ENCODE measurements at places on chromosomes 7 and 10.

GRCh38 chr10:110011681-110012080 is 3.9 kb downstream of the ADD3 start:
- no peak for DNase-seq

DNA sequence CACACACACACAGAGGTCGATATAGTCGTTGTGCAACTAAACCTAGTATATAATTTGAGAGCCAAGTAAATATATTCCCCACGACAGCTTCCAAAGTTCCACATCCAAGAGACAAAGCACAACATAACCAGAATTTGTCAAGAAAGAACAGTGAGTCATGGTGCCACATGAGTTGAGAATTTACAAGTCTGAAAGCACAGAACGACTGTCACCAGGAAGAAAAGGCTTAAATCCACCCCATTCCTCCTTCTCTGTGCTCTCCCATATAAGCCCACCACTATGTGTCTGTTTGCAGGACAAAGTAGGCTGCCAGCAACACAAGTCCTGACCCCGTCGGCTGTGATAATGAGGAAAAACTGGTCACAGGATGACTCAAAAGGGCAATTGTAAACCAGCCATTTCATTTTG is 32.8 kb downstream of the GSAP start:
- DNase-seq: no peak

DNA sequence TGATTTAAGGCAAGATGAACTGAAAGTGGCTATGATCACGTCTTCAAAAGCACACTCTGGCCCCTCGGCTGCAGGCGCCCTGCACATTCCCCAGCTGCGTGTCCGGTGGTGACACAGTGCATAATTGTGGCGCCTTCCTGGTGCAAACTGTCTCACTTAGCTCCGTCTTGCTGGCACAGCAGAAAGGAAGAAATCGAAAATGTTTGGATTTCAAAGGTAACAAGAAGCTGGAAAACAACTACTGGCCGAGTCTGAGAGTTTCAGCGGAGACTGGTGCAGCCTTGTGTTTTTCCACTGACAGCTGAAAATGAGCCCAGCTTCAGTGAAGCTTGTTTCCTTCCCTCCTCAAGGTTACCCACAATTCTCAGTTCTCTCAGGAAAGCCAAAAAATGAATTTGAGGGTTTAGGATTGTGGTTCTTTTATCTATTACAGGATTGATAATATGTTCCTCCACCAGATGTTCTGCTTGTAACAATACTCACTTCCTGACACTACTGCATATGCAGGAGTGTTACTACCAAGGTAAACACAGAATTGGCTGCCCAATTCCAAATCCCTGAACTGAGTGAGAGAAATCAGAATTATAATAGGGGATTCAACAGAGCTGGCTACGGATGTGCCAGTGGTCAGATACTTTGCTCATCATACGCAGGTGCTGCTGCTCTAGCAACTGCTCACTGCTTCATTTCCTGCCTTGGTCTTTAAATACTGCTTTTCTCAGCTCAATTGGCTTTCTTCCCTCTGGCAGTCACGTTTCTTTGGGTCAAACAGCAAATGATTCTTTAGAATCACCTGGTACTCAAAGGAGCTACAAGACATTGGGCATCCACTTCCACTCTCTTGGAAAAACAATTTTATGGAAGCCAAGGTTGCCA is 63.7 kb downstream of the TRUB1 start:
- no peak for DNase-seq

DNA sequence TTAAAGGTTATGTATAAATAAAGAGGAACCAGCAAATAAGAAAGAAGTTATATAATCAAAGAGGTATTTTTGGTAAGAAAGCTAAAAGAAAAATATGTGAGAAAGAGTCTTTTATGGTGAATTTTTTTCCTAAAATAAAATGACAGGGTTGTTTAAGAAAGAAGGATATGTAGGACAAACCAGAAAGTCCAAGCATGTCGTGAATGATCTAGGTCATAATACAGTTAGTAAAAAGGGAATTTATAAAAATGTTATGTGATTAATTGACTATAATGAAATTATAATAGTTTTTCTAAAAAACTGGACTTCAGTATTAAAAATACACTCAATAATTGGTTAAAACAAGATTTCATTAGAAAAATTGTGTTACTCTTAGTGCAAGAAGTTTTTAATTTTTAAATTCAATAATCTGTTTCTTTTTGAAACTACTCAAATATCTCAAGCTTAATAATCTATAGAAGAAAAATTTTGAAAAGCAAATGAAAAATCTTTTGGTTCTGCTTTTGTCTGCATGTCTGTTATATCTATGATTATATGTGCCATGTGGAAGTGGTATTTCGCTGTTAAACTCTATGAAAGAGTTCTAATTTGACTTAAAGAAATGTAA is 23.3 kb downstream of the AVL9 start:
- peak; percentile 1 for DNase-seq

DNA sequence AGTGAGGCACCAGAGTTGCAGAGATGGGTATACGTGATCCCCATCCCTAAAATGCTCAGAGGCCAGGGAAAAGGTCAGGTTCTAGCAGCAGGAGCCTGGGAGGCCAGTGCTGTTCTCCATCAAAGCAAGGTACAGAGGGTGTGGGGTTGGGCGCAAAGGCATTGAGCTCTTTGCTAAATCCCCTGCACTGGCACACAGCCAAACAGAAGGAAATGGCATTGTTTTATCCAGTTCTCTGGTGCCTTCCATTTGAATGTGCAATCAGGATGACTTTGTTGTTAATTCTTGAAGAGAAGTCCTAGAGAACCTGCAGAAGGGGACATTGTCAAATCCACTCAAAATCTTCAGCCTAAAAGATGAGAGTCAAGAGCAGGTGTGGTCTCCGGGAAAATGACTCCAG is 111.3 kb upstream of the CHST15 start:
- DNase-seq: no peak

GRCh38 chr7:116843378-116843777 is 19.0 kb upstream of the CAPZA2 start:
- no peak for DNase-seq

GRCh38 chr7:112080441-112080840 is 125.8 kb downstream of the DOCK4 start:
- DNase-seq: no peak

DNA sequence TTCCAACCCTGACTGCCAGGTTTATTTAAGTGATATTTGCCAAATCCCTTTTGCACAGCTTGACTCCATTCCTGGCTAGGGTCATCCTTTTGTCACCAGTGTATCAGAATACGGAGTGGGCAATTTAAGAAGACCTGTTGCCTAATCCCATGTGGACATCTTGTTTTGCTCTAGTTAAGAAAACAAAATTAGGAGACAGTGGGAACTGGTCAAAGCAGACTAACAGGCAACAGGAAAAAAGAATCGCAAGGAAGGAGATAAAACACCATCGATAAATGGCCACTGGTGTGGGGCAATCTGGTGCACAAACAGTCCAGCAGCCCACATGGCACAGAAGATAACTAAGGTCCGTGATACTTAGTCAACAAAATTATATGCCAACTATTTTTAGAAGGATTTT is 21.4 kb downstream of the KDM7A start:
- DNase-seq: no peak

DNA sequence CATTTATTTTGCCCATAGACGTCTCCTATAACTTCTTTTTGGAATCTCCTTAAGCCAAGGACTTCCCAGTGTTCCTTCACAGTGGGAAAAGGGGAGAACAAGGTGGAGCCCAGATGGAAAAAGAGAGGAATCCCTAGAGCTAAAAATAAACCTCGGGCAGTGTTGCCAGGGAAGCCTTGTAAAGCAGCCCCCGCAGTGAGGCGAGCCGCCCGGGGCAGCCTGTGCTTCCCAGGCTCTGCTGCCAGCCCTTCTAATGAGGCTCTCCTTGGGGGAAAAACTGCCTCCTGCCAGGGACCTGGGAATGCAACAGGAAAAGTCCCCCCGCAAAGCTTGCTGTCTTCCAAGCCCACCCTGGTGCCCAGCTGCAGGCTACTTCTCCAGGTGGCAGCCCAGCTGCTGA is 71.7 kb downstream of the SH3PXD2A start:
- no peak for DNase-seq

DNA sequence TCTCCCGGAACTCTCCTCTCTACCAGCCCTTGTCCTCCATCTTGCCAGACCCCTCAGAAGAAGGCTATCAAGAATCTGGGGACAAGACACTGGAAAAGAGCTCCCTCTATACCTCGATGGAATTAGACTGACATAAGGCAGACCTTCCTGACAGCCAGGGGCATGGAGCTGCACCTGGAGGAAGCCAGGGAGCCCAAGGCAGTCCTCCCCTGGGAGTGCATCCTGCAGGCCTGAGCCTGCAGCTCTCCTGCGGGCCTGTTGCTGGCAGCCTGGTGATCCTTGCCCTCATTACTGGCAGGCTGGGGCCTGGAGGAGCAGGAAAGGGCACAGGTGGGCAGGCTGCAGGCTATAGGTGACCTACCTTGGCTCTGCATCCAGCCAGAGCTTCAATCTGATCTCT is 323.4 kb downstream of the GRID1 start:
- no peak for DNase-seq

DNA sequence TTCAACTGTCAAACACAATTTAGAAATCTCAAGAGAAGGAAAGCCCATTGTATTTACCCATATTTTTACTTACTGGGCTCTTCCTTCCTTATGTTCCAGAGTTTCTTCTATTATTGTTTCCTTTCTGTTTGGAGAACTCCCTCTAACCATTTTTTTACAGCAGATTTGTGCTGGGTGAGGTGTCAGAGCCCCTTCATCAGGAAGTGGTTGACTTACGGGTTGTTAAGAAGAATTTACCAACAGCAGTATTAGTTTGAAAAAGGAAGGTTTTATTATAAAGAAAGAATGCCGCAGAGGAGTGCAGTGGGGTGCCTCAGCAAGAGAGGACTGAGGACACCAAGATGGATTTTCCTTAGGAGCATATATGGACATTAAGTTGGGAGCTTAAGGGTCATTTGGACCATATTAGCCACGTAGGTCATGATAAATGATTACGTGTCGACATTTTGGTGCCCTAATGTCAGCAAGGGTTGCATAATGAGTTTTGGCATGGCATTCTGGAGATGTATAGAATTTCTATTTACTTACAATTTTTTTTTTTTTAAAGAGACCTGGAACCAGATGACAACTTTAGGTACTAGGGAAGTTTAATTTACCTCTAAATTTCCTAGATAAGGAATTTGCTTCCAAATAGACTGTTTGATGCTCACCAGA is 6.3 kb upstream of the TBATA start:
- no peak for DNase-seq

DNA sequence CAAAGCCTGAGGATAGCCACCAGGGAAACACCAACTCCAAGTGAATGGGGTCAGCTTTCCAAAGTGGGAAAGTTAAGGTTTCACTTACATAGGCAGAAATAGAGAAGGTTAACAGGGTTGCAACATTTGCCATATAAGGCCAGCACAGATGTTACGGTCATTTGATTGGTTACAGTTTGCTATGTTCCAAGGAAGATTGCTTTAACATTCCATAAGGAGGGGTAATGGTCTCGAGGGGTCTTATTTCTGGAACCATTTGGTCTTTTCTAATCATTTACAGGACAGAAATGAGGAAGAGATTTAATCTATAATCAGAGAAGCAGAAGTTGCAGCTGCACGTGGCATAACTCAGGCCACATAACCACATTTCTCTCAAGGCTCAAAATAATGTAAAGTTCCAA is 679.4 kb upstream of the C7orf33 start:
- no peak for DNase-seq

DNA sequence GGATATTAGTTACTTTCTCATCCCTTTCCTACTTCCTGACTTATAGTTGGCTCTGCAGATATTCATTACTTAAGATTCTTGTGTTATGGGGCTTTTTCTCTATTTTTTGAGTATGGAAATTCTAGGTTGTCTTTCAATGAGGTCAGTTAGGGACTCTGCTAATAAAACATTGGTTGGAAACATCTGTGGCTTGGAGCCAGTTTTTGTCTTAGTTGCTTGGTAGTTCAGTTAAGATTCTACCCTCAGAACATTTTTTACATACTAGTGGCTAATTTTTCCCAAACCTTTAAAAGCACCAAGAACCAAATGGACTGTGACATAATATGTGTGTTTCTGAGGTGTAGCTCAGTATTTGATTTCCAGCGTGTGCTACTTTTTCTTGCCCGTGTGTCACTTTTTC is 305.6 kb upstream of the FZD1 start:
- DNase-seq: no peak

GRCh38 chr7:123548406-123548805 is 9.2 kb downstream of the NDUFA5 start:
- DNase-seq: no peak

DNA sequence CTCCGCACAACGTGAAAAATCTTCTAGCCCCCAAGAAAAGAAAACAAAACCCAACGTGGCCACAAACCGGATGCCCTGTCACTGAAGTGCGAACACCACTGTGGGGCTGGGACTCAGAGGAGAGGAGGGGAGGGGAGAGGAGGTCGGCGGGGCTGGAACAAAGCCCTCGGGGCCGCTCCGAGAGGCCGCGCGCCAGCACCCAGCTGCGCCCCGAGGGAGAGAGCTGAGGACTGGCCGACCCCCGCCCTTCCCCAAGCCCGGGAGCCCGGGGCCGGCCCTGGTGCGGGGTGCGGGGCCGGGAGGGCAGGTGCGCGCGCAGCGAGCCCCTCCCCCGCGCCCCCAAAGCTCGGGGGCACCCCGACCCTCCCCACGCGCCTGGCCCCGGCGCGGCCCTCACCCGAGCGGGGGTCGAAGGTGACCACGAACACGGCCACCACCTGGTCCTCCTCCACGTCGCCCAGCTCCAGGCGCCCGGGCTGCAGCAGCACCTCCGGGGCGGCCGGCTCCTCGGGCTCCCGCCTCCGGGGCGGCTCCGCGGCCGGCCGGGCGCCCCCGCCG is 398 bp downstream of the DENND11 start:
- DNase-seq: peak; percentile 28

DNA sequence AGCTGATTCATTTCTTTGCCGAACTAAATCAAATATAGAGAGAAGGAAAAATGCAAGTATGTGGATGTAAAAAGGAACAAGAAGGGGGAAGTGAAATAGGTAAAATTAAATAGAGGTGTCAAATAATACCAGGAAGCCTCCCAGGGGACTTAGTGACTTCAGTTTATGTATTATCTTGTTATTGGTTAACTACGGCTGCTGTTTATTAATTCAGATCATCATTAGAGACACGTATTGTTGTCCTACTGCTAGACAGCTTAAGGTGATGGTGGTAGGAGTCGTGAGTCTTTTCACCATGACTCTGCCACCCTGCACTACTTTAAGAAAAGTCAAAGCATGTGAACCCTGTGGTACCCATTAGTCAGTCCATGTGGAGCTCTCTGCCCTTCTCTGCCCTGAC is 289.1 kb downstream of the PRKG1 start:
- DNase-seq: no peak

DNA sequence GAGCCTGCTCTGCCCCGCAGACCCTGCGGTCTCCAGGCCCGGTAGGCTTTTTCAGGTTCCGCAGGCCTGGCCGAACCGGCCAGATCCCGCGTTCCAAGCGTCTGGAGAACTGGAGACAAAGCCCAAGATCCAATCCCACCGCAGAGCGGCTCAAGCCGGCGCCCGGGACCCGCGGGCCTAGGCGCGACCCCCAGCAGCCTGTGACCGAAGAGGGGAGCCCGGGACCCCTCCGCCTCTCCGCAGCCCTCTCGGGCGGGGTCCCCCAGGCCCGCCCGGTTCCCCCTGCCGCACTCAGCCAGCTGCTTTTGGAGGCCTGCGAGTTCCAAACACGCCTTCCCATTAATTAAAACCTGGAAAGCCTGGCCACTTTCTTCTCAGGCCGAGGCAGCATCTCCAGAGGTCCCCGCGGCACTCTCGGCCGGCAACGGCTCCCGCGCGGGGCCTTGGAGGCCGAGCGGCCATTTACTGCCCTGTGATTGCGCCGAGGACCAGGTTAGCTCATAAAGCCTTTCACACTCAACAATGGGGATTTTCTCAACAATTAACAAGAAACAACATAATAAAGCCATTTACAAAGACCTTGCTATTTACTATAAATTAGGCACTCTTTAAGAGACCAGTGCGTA is 16.7 kb downstream of the SKIDA1 start:
- DNase-seq: no peak

Measured in NCI-H1930 (cell line).